ENCODE measurements at places on chromosomes 11 and 22. TPM values are rescaled to one million over a fixed set of nuclear protein-coding genes. Genes with fewer than 3 reads are reported as not detected.

SCUBE2 gene
- total RNA-seq, result 7.0 TPM

GRCh38 chr11:122139595-122139866, 23.5 kb upstream of the BLID start:
- no peak for ATAC-seq

DNA sequence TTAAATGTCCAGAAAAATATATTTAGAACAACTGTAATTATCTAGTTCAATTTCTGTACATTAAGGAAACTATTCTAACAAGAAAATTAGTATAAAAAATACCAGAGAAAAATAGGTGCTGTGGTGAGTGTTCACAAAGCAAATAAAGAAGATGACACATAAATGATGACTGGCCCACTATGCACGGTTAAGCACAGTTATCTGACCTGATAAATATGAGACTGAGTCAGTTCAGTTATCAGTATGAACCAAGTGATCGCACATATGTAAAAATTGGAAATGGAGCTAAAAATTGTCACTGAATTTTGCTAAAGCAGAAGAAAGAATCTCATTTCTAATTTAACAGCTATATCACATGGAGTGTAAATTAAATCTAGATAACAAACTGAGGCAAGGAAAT, 18.8 kb upstream of the MAML2 start:
- no peak for ATAC-seq

- ATAC-seq, result no peak
Measured at GRCh38 chr11:62204430-62204829, 4.0 kb upstream of the SCGB2A1 start.

- no peak for ATAC-seq
Measured at GRCh38 chr11:65790902-65791650, 4.2 kb downstream of the OVOL1 start.

DNA sequence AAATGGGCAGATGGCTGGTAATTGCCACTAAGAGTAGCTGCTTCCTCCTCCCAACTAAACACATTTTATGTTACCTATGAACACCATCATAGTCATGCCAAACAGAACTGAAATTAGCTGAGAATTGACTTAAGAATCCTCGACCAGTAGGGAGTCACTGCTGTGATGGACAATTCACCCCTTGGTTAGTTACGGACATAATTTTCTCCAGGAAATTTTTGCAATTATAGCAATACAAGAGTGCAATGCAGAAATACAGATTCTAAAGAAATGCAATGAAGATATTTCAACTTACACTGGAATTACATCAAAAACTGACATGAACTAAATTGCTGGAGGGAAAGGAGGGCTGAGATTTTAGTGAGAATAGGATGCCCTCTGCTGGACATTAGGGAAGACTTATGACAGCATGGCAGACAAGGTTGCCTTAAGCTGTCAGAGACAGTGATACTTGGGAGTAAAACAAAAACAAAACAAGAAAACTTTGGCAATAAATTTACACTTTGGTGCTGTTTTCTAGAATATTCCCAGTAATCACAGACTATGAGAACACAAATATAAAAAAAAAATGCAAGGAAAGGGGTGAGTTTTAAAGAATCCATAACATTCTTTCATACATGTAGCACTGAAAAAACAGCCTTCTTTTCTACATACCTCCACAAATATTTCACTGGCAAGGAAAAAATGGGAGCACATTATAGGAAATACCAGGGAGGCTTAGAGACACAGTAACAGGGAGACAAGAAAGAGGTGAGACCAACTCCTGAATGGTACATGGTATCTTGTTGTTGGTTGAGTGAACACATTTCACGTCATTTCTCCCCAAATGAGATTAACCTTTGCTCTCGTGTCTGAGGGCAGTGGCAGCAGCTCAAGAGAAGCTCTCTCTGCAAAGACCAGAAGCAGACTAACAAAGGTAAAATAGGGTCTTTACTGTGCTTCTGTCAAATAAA, 11.2 kb upstream of the PPP2R1B start:
- peak; percentile 82 for ATAC-seq

DNA sequence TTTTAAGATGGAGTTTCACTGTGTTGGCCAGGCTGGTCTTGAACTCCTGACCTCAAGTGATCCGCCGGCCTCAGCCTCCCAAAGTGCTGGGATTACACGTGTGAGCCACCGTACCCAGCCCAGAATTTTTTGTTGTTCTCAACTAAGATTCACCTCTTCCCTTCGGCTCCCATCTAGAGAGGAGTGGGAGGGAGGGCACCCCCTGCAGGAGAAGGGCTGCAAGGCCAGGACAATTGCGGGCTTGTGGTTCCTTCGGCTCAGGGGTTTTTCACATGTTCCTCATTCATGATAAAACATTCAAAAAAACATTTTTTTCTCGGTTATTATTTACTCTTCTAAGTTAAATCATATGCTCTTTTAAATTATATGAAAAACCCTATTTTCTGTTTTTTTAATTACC, 201.1 kb upstream of the LRRC4C start:
- no peak for ATAC-seq

Measured in gastroesophageal sphincter (tissue), 4 donors.